G401 (cell line): ENCODE measurements at places on chromosomes 16 and 17. TPM values are rescaled to one million over a fixed set of nuclear protein-coding genes. Genes with fewer than 3 reads are reported as not detected.

The FNDC8 gene
- not detected in 2 replicates for total RNA-seq

The CYTH1 gene
- total RNA-seq: 21.7 and 28.1 TPM in 2 replicates

The PRR35 gene
- total RNA-seq: 0.41 and 2.3 TPM in 2 replicates

The CNGB1 gene
- total RNA-seq: not detected in 2 replicates

The MPV17L gene
- 5.2 and 6.7 TPM in 2 replicates for total RNA-seq

The KCNH4 gene
- total RNA-seq: not detected in 2 replicates

The PLLP gene
- 1.5 and 2.7 TPM in 2 replicates for total RNA-seq

The RAI1 gene
- 12.0 and 13.8 TPM in 2 replicates for total RNA-seq
